ENCODE measurements at places on chromosomes 11 and 22.

DNA sequence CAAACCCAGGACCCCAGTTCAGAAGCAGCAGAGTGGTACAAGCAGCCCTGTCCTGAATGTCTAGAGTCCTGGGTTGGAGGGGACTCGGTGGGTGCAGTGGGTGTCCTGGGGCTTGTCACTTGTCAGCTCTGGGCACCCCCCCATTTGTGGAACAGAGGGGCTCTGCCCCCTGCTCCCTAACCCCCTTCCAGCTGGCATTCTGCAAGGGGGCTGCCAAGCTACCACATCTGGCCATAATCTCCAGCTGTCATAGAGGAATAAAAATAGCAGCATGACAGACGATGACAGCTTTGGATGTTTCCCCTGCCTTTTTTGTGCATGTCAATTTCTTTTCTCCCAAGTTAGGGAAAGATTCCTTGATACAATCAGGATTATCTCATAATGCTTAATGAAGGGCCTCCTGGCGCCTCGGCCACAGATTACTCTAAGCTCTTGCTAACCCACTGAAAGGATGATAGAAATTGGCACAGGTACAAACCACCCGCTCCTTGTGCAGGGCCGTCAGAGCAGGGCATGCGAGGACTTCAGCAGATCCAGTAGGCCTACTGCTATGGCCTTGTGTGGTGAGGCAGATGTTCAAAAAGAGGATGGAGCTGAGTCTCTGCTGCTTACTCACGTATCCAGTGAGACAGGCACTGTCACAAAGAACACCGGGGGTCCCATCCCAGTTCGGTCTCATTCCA lies 83.0 kb downstream of the ISX start:
- DNase-seq = no peak

GRCh38 chr11:68308068-68308467 lies 4.3 kb upstream of the LRP5 start:
- DNase-seq = no peak

- DNase-seq = no peak
Measured at GRCh38 chr11:78564490-78565467, 9.9 kb downstream of the NARS2 start.

- DNase-seq = no peak
Measured at GRCh38 chr11:12053606-12054361, 45.4 kb upstream of the DKK3 start.

- no peak for DNase-seq
Measured at GRCh38 chr11:130418756-130419155, 9.7 kb downstream of the ADAMTS8 start.
